ENCODE measurements at places on chromosomes 2 and 18.

GRCh38 chr2:241574911-241575623 lies 16.5 kb downstream of the BOK start:
- no peak for DNase-seq

GRCh38 chr2:36562973-36563532 lies 34.9 kb downstream of the FEZ2 start:
- DNase-seq = no peak

DNA sequence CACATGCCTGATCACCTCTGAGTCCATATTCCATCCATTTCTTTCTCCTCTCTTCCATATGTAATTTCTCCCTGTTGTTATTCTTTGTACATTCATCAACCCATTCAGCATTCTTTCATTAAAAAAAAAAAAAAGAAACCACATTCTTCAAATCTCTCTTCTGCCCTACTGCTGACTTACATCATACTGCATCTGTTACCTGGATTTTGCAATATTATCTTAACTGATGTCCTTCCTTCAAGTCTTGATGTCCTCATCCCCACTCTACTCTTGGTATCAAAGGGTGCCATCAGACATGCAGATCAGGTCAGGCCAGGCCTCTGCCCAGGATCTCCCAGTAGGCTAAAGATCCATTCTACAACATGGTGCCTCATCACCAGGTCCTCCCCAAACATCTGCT lies 90.6 kb downstream of the SGPP2 start:
- DNase-seq = no peak

DNA sequence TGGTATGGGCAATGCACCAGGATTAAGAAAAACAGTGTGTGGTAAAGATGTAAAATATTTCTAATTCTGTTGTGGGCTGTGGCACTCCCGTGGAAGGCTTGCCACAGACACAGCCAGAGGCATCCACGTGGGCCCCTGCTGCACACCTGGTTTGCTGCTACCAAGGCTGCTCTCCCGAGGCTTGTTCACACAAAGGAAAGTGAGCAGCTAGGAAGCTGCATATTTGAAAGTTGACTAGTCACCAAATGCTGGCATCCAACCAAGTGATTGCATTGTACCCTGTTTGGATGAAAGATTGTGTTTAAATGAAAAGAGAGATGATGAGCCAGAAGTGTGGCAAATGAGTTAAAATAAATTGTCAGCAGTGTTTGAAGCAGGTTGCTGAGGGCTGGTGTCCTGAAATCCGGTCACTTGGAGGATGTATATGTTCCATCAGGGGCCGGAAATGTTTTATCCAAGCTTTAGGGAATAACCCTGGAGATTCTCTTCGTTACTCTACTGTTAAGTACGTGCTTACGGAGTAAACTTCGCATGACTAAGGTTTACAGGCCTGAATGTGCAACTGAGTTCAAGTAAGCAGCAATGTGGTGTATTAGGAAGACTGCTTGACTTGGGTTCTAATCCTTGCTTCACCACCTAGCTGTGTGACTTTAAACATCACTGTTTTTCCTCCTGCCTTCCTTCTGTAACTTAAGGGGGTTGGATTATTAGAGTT lies 86.1 kb downstream of the MSH2 start:
- DNase-seq = peak; percentile 95

GRCh38 chr18:76348267-76349066 lies 146.6 kb downstream of the ZNF516 start:
- DNase-seq = peak; percentile 0

All from foreskin keratinocyte (primary cell).